ENCODE measurements at places on chromosomes 5 and 9.

GRCh38 chr5:133918731-133919130, 49.7 kb downstream of the C5orf15 start:
- DNase-seq = no peak

GRCh38 chr9:82539856-82540579, 522.9 kb downstream of the RASEF start:
- DNase-seq = no peak

DNA sequence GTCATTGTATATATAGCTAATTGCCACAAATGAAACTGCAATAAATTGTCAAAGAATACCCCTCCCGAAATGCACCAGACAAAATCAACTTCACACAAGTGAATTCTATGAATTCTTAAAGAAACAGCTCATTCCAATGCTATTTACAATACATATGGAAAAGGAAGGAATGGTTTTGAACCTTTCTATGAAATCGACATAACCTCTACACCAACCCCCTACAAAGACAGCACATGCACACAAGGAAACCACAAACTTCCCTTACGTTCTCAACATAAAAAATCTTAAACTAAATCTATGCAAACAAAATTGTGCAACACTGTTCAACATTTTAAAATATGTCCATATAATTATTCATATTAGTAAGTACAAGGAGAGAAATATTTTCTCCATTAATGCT, 39.2 kb downstream of the MARCHF11 start:
- DNase-seq = no peak

DNA sequence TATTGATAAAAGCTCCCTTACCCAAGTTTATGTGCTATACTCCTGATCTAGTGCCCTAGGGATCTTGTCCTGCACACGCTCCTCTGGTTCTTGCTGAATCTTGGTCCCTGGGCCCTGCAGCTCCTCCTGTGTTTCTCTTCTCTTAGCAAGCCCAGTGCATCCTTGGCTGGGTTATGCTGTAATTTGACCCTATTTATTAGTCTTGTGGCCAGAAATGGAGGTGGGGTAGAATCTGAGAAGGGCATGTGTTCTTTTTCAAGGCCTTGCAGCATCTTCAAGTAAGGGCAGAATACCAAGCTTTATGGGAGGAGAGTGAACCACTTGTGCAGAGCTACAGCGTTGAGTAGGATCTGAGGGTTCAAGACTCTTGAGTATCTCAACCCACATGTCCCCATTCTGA, 366.8 kb downstream of the FAM170A start:
- no peak for DNase-seq

- no peak for DNase-seq
Observed at GRCh38 chr9:27655441-27655840, 82.2 kb upstream of the C9orf72 start.

- no peak for DNase-seq
Observed at GRCh38 chr5:17305964-17306725, 88.7 kb downstream of the BASP1 start.

DNA sequence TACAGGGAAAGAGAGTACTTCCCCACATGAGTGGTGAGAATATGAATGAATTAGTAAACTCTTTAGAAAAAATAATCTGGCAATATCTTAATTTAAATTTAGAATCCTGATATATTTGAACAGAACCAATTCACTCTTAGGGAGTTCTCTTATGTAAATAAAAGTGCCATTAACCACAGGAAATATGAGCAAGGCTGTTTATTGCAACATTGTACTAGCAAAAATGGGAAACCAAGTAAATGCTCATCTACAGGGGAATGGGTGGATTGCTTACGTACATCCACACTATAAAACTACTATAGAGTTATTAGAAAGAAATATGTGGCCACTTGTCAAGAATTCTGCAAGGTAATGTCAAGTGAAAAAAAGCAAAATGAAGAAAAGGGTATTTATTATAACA, 274.5 kb downstream of the TLE1 start:
- DNase-seq = no peak

GRCh38 chr5:82327941-82328340, 49.8 kb upstream of the RPS23 start:
- no peak for DNase-seq

DNA sequence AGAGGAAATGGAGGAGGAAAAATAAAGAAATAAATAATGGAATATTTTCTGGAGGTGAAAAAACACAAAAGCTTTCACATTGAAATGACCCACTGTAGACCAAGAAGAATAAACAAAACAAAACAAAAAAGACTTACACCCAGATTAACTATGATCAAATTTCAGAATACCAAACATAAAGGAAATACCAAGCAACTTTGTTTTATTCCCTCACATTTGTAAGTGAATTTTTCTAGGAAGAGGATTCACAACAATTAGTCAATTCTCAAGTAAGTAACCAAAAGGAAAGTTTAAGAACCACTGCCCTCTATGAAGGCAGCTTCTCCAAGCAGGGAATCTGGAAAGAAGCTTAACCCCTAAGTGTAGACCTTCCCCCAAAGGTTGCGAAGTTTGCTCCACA, 29.6 kb upstream of the B4GALT1 start:
- no peak for DNase-seq

- no peak for DNase-seq
Observed at GRCh38 chr5:89445106-89445745, 562.2 kb upstream of the MEF2C start.

GRCh38 chr9:12289711-12290110, 403.5 kb upstream of the TYRP1 start:
- DNase-seq = no peak

GRCh38 chr9:137878146-137878941, 762 bp downstream of the CACNA1B start:
- no peak for DNase-seq

GRCh38 chr9:14140096-14140697, 173.7 kb downstream of the NFIB start:
- DNase-seq = no peak

- no peak for DNase-seq
Observed at GRCh38 chr9:125043631-125044030, 99.7 kb downstream of the SCAI start.

DNA sequence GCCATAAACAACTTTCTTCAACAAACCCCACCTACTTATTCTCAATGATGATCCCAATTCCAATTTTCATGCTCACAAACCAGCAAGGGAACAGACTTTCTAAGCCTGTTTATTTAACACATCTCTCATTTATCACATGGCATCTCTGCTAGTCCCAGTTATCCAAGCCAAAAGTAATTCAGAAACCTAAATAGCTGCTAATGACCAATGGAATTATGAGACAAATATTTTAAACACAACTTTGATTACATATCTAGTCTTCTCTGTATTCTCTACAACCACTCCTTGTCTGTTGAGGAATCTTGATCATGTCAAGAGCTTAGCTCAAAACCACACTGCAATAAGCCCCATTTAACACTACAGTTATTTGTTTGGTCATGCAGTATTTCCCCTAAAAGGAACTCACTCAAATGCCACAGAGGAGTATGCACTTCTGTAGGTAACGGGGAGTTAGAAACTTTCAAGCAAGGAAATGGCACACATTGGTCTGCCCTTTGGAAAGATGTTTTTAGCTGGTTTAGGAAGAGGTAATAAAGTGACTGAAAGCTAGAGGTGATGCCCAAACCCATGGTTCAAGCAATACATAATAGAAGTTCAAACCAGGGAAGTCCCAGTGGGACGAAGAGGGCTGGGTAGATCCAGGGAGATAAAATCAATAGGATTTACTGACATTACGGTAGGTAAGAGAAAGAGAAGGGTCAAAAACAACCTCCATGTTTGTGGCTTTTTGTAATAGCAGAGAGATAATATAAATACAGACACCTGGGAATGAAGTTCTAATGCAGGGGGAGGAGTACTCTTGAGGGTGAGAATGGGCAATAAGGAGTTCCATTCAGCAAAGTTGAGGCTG, 42.1 kb upstream of the HTR4 start:
- DNase-seq = no peak

DNA sequence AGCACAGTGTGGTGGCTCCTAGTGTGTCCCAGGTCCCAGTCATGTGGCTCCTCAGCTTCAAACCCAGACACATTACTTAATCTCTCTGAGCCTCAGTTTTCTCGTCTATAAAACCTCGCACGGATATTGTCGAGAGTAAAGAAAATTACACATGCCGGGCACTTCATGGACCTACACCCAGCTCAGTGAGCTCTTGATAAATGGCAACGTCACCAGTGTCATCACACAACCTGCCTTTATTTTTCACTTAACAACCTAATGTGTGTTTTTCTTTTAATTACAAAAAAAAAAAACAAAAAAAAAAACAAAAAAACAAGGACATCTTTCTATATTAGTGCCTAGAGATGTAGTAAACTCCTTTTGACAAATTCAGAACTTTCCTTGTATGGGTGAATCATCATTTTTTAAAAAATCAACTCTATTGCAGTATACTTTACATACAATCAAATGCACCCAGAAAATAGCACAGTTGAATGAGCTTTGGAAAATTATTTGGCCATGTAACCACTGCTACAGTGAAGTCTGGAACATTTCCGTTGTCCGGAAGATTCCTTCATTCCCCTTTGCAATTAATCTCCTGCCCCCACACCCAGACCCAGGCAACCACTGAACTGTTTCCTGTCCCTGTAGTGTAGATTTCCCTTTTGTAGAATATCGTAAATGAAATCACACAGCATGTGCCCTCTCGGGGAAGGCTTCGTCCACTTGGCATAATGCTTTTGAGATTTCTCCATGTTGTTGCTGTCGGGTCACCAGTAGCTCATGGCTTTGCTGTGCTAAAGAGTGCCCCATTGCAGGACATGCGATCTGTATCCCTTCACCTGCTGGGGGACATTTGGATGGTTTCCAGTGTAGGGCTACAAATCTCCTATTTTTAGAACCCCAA, 100.4 kb upstream of the LARP1 start:
- DNase-seq = no peak

DNA sequence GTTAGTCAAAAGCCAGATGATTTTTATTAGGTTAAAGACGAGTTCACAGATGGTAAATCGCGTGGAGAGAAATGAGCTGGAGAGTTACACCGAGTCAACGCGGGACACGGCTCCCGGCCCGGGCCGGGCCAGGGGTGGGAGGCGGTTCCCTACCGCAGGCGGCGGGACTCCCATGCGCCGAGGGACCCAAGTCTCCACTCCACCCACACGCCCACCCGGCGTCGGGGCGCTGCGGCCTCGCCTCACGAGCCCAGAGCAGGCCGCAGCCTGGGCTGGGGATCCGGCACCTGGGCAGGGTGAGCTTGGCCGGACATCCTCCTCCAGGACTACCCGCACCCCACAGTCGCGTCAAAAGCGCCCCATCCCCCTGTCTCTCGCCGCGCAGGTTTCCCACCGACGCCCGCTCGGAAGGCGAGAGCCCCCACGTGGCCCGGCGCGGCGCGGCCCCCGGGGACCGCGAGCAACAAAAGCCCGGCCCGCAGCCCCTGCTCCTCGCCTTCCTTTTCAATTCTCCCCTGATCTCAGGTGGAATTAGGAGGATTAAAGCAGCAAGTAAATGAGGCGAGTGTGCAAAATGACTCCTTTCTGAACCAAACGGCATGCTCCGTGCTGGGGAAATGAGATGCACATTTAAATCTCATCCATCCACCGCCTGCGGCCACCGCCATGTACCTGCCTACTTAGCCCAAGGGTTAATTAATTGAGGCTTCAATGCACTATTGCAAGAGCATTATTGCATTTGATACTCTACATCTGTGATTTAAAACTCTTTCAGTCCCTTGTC, 196.5 kb upstream of the TBCA start:
- DNase-seq = no peak

DNA sequence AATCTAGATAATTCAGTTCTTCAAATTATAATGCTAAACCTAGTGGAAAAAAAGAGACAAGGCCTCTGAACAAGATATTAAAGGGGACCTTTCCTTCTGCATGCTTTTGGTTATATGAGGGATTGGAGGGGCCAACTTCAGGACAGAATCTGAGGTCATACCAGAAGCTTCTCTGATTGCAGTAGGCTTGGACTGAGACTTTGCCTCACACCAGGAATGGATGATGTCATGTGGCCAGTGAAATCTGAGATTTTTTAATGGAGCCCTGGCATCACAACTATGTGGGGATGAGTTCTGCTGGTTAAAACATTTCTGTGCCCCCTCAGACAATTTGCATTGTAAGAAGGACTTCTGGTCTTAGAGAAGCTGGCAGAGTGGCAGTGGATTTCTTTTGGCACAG, 88.6 kb downstream of the ANGPTL2 start:
- DNase-seq = no peak

GRCh38 chr5:81506900-81507588, 113.1 kb upstream of the ACOT12 start:
- DNase-seq = no peak

GRCh38 chr9:106035806-106036205, 341.5 kb downstream of the TMEM38B start:
- DNase-seq = no peak

- DNase-seq = no peak
Observed at GRCh38 chr5:146794326-146795029, 84.1 kb downstream of the PPP2R2B start.

DNA sequence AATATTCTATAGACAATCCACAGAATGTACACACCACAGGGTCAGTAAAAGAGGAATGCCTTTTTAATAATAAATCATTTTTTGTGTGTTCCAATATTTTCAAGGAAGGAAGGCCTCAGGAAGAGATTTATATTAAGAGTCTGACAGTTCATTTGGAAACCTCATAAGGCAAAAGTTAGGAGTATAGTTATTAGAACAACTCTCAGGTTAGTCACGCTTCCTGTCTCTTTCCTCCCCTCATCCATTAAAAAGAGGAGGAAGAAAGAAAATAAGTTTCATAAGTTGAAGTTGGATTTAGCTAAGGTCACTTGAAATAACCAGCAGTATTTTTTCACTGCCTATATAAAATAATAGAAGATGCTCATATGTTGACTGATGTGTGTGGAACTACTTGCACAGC, 863.2 kb downstream of the PTPRD start:
- no peak for DNase-seq

GRCh38 chr9:90219548-90220118, 423.0 kb downstream of the DIRAS2 start:
- DNase-seq = no peak

GRCh38 chr5:139847091-139847490, 51.5 kb downstream of the PSD2 start:
- DNase-seq = no peak

- no peak for DNase-seq
Observed at GRCh38 chr9:72925126-72925789, 27.6 kb downstream of the ALDH1A1 start.

- no peak for DNase-seq
Observed at GRCh38 chr9:120928483-120929228, 2.1 kb upstream of the TRAF1 start.

Data from stimulated activated CD8-positive, alpha-beta memory T cell treated with anti-CD3 and anti-CD28 coated beads, Interleukin-2, amount 100 ng/mL, for 1 hour (primary cell).